ENCODE measurements at places on chromosomes 6 and 20.

GRCh38 chr6:106077170-106077569, 9.0 kb upstream of the PRDM1 start:
- DNase-seq, result no peak

DNA sequence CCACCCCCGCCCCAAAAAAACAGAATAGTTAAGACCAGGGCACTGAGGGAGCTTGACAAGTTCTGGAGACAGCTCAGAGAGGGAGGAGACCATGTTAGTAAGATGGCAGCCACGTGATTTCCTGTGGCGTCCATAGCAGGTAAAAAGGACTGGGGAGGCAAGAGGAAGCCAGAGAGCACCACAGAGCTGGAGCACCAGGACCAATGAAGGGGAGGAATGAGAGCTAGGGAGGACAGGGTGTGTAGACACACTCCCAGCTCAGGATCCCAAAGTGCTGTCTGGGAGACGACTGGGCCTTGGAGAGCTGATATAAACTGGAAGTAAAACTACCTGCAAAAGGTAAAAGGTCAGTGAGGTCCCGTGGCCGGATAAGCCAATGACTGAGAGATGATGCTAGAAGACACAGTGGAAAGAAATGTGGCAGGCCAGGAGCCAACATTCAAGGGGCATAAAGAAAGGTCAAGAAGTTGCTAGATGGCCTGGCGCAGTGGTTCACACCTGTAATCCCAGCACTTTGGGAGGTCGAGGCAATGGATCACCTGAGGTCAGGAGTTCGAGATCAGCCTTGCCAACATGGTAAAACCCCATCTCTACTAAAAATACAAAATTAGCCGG, 39.0 kb downstream of the SLC23A2 start:
- no peak for DNase-seq

GRCh38 chr6:164022632-164023031, 608.1 kb downstream of the QKI start:
- DNase-seq, result no peak

GRCh38 chr6:11161031-11161956, 49.8 kb upstream of the ERVFRD-1 start:
- no peak for DNase-seq

DNA sequence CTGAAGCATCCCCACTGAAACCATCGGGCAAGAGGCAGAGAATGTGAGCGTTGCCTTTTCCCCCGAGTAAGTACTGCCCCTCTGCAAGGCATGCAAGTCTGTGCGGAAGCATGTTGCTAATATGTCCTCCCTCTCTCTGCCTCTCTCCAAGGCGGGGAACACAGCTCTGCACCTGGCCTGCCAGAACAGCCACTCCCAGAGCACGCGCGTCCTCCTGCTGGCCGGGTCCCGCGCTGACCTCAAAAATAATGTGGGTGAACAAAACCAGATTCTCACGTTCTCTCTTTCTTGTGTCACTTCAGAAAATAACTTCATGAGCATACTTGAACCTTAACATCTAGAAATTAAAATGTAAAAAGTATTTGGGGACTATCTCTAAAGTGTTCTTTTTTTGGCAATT, 26.4 kb downstream of the LYRM2 start:
- no peak for DNase-seq

DNA sequence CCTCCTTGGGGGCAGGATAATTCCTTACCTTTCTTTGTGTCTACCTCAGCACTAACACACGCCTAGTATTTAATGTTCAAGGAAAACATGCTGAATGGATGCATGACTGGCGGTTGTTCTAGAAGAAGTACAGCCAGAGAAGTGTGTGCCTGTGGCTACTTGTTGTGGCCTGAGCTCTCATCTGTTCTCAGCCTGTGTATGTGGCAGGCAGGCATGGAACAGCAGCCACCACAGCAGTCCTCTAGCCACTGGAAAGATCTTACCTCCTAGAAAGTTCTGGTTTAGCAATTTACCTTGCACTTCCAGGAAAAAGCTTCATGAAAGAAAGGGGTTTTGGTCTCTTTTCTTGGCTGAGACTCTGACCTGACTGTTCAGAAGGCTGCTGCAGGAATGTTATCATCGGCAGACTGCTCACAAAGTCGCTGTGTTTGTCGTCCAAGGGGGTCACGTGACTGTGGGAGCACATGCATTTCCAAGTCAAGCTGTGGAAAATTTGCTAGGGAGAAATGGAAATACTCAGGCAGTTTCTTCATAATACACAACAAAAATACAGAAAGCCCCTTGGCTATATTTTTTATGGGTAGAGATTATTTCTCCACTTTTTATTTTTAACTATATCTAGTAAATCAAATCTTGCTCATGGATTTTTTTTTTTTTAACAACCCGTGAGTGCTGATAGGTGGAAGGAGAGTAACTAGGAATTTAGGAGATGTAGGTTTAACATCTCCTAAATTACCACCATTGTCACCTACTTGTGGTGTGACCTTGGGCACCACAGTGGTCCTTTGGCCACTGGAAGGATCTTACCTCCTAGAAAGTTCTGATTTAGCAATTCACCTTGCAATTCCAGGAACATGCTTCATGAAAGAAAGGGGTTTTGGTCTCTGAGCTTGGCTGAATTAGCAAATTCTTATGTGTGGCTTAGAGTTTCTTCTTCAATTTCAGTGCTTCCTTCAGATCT, 110.8 kb upstream of the GPR6 start:
- DNase-seq, result no peak

DNA sequence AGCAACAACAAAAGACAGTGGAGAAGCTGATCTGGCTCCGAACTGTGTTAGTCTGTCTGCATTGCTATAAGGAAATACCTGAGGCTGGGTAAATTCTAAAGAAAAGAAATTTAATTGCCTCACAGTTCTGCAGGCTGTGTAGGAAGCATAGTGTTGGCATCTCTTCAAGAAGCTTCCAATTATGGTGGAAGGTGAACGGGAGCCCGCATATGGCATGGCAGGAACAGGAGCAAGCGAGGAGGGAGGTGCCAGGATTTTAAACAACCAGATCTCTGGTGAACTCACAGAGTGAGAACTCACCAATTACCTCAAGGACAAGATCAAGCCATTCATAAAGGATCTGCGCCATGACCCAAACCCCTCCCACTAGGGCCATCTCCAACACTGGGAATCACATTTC, 293.5 kb downstream of the SMOC2 start:
- DNase-seq, result no peak
